Activated CD4-positive, CD25-positive, alpha-beta regulatory T cell treated with anti-CD3 and anti-CD28 coated beads, Interleukin-2, amount 50 U/mL, for 24 hours (primary cell): ENCODE measurements at places on chromosomes 1 and 21.

- ATAC-seq, result no peak
Observed at GRCh38 chr1:24713176-24713575, 32.1 kb upstream of the CLIC4 start.

DNA sequence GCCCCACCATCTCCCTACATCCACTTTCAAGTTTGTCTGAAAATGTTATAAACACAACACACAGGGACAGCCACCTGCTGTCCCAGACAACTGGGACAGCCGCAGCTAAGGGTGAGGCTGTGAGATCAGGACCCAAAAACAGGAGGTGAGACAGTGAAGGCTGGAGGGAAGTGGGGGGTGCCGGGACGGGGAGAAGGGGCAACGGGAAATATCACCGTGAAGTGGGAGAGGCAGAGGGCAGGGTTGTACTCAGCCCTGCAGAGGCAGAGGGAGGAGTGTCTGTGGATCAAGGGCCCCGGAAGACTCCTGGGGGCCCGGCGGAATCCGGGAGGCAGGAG, 114.4 kb downstream of the CASZ1 start:
- no peak for ATAC-seq

DNA sequence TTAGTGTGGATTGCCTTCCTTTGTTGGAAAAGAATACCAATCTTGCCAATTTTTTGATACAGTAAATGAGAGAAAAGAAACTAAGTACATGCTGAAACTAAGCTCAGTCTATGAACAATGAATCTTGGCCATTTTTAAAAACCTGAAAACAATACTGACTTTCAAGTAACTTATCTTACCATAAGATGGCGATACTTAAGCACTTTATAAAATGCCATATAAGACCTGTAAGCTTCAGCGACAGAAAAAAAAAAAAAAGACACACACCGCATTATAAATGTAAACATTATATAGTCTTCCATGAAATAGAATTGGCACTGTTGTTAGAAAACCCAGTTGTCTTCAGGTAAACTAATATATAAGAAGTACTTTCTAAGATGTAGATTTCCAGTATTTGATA, 3.0 kb downstream of the OLFM3 start:
- ATAC-seq, result no peak

DNA sequence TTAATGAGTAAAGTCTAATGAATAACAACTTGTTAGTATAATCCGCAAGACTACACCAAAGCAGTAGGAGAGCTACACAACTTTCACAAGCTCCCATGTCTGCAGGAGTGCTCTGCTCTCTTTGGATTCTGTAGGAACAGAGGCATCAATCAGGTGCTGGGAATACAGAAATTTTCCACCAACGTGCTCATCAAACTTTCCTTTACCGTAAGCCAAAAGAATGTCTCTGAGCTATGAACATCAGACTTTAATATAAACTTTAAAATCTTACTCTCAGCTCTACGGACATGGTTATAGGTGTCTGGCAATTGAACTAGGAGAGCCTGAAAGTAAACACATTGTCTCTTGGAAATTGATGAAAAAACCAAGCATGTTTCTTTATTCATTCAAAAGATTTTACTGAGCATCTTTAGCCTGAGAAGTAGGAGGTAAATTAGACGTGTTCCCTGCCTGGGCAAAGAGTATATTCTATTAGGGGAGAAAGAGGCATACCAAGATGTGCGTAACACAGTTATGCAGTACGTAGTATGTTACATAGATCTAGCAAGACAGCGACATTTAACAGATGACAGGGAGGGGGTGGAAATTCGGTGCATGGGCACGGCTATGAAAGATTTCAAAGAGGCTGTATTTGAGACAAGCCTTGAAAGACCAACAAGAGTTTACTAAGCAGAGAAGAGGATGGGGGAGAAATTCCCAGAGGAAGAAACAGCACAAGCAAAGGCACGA, 85.2 kb downstream of the TM2D1 start:
- ATAC-seq, result no peak

DNA sequence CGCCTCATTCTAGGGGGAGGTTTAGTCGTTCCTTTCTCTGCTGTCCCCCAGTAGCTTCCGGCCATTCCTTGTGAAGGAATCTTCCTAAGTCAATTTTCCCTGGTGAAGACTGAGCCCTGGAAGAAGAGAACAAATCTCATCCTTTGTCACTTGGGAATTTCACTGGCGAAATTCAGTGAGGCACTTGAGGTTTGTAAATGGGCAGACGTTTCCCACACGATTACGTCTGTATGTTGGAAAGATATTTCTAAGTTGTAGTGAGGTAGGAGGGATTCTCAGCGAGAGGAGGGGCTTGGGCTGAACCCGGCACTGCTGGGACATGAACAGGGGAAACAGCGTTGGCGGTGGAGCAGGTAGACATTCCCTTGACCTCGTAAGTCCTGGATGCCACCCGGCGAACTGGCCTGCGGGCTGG, 47.2 kb downstream of the GALNT2 start:
- no peak for ATAC-seq

GRCh38 chr1:89881415-89882058, 60.7 kb downstream of the LRRC8D start:
- peak; percentile 56 for ATAC-seq

GRCh38 chr21:42575111-42575510, 61.5 kb downstream of the SLC37A1 start:
- no peak for ATAC-seq
